IMR-90 (cell line): ENCODE measurements at places on chromosomes 3 and 15.

GRCh38 chr3:178465260-178466180 is 70.7 kb upstream of the KCNMB2 start:
- DNase-seq: no peak

DNA sequence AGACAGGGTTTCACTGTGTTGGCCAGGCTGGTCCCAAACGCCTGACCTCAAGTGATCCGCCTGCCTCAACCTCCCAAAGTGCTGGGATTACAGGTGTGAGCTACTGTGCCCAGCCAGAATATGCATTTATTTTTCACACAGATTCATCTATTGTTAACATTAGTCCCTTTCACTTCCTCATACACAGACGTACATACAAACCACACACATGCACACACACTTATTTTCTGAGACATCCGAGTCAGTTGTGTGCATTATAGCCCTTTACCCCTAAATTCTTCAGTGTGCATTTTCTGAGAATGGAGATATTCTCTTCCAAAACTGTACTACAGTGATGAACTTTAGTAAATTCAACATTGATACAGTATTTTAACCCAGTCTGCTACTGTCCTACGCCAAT is 15.0 kb upstream of the MEX3B start:
- DNase-seq: no peak

- DNase-seq: no peak
Observed at GRCh38 chr3:153752405-153753027, 368.7 kb upstream of the ARHGEF26 start.

DNA sequence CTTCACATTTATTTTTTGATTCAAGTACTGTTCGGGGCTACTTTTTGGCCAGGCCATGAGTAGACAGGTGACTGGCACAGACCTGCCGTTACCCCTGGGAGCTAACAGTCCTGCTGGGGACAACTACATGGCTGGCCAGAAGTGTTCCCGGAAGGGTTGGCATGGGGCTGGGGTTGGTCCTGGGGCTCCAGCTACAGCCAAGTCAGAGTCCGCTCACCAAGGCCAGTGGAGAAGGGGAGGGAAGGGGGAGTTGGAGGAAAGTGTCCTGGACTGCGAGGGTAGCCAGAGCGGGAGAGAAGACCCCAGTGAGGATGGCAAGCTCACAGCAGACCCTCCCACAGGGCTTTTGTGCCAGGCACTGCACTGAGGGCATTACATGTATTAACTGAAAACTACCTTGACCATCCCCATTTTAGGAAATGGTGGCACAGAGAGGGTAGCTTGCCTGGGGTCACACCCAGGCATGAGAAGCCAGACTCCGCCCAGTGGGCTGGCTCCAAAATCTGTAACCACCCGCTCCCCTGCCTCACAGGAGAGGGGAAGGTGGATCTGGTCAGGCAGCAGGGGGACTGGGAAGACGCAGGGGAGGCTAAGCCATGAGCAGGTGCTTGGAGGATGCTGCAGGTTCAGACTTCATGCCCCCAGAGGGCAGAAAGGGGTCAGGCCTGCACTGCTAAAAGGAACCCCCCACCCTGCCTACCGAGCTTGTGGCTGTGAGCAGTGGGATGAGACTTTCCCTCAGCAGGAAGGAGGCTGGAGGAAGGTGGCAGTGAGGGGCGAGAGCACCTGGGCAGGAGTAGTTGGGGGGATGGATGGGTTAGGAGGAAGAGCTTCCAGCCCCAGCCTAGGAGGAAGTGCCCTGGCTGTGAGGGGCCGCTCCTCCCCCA is 38.3 kb upstream of the ESYT3 start:
- DNase-seq: no peak

- DNase-seq: no peak
Observed at GRCh38 chr3:67866571-67866970, 212.2 kb upstream of the SUCLG2 start.

DNA sequence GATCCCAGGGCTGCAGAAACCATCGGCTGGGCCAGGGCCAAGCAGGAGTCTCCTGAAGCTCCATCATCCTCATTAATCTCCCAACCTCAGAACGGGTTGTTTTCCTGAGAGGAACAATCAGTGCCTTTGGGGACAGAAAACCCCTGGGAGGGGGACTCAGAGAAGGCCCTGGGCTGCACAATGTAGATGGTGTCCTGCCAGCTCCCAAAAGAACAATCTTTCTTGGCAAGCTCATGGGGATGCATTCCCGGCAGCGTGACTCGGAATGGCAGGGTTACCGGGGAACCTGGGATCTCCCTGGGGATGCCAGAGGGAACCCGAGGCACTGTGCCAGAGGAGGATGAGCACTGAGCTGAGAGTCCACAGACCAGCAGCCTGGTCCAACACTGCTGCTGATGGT is 72.1 kb upstream of the ATP2B2 start:
- no peak for DNase-seq

GRCh38 chr3:138461896-138462295 is 27.5 kb downstream of the ESYT3 start:
- no peak for DNase-seq

GRCh38 chr15:37995461-37996347 is 61.3 kb downstream of the TMCO5A start:
- peak; percentile 75 for DNase-seq

GRCh38 chr15:64355348-64355943 is 527 bp downstream of the CSNK1G1 start:
- DNase-seq: no peak

- peak; percentile 84 for DNase-seq
Observed at GRCh38 chr15:72554471-72555425, 80.6 kb downstream of the ARIH1 start.

GRCh38 chr3:154973851-154974250 is 106.3 kb upstream of the MME start:
- no peak for DNase-seq

- DNase-seq: no peak
Observed at GRCh38 chr15:77414789-77415442, 5.0 kb downstream of the PEAK1 start.

DNA sequence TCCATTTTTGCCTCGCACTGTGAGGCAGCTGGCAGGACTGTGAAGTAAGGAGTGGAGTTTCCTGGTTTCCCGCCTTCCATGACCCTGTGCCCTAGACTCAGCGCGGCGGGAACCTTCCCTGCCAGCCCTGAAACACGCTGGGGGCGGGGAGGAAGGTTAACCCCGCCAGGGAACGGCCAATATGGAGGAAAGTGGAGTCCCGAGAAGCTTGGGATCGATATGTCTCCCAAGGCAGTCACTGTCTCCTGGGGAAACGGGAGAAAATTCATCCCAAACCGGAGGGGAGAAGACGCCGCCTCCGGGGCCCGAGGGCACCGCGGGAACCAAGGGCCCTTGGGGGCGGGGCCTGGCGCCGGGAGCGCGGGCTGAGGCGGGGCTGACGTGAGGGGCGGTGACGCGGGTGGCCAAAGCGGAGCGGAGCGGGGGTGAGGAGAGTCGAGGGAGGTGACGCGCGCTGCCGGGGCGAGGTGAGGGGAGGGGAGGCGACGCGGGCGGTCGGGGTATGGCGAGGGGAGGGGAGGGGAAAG is at the start of gene HMCES:
Gene HMCES, plus strand, starts transcription at position 432 of the 527 bp plus-strand sequence. CDS start 863 bp downstream, outside the sequence.
- DNase-seq: peak; percentile 81

DNA sequence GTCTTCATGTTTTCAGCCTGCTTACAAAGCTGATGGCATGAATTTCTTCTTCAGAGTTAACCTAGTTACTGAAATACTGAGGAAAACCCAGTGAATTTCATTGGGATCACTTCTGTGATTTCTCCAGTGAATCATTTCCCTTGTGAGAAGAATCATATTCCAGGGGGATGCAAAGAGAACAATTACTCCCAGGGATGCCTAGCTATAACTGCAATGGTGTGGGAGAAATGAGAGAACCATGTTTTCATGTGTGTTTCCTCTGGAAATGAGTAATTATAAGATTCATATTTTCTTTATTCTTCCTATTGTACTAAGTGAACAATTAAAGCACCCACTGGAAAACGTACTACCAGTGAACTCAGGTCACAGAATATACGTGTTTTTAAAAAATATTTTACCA is 485.4 kb downstream of the GRM7 start:
- DNase-seq: no peak

DNA sequence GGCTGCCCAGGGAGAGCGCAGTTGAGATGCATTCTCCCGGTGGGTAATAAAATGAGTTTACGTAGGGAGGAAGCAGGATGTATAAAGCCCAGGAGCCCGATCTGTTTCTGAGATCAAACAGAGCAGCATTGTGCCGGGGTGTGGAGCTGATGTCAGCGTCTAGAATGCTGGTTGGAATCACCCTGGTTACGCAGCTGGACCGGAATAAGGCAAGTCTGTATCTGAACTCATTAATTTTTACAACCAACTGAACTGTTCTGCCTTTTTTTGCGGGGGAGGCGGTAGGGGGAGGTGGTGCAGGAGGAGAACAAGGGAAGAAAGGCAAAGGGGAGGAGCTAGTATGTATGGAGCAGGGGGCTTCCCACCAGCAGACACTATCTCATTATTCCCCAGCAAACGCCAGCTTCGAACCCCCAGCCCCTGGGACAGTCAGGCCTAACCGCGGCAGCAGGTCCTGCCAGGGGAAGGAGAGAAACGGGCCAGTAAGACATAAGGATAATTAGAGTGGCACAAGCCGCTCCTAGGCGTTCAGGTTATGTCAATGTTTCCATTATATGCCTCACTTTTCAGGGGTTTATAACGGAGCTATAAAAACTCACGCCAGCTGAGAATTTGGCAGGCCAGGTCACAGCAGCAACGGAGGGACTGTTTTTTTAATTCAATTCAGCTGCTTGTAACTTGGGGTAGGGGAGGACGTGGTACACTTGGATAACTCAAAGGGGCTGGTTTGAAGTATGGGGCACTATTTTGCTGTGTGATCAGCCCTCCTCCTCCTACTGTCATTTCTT is 175.3 kb upstream of the HES1 start:
- no peak for DNase-seq

DNA sequence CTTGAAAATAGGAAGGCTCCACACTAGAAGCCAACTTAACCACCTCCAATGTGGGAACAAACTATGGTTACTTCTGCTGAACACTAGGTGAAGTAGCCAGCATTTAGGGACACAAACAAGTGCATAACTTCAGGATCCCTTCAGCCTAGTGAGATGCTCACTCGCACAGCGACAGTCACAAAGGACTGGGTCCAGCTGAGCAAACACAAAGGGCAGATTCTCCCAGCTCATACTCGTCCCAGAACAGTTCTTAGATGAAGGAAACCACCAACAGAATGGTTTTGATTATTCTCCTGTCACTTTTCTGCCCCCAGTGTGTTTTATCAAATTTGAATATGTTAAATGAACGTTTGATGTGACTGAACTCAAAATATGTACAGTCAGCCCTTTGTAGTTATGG is 201.6 kb downstream of the KCNAB1 start:
- no peak for DNase-seq

GRCh38 chr3:169836078-169836941 is 23.6 kb upstream of the LRRC34 start:
- peak; percentile 50 for DNase-seq

- no peak for DNase-seq
Observed at GRCh38 chr3:104526901-104527401, 839.8 kb upstream of the ALCAM start.

DNA sequence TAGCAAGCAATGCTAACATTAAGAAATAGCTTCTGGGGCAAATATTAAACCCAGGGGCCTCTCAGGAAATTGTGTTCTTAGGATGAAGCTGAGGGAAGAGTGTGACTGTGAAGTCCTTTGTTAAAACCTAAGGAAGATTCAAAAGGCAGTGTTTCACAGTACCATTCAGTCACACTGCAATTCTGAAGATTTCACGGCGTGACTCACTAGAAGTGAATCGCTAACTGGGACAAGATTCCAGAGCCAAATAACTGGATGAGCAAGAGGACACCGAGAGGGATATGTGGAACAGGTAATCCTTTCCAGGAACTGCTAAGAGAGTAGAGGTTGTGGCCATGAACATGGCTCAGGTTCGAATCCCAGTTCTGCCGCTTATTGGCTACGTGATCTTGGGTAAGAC is 61.8 kb upstream of the SMAD3 start:
- DNase-seq: peak; percentile 53

- DNase-seq: no peak
Observed at GRCh38 chr3:121624147-121624899, 31.1 kb downstream of the FBXO40 start.

- DNase-seq: no peak
Observed at GRCh38 chr3:46552538-46552937, 13.6 kb downstream of the LRRC2 start.

DNA sequence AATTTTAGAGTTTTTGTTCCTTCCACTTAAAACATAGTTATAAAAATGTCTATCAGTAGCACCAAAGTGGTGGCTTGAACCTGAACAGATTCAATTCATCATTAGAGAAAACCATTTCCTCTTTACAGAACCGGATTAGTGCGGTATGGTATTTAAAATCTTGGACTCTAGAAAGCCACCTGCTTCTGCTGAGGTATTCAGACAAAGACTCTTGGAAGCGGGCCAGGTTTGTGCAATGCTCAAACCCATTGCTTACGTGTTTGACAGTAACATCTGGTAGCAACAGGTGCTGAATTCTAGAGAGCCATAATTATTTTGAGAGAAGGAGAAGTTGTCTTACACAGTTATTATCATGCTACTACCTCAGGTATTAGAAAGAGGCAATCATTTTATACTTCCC is 290.5 kb downstream of the NAALADL2 start:
- peak; percentile 5 for DNase-seq

DNA sequence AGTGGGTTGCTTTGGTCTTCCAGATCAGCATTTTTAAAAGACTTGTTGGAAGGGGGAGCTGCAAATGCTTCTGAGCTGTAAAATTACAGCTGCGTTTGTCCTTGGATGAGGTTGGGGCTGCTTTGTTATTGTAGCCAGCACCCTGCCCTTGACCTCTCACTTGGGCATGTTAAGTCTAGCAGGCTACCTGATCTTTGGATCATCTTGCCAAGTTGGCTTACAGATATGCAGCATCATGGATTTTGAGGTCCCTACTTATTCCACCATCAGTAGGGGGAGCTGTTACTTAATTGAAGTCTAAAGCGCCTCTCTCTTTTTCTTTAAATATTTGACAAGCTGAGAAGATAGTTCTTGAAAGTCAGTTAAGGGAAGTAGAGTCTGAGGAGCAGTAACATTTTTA is 793.0 kb downstream of the MCTP2 start:
- DNase-seq: peak; percentile 59

DNA sequence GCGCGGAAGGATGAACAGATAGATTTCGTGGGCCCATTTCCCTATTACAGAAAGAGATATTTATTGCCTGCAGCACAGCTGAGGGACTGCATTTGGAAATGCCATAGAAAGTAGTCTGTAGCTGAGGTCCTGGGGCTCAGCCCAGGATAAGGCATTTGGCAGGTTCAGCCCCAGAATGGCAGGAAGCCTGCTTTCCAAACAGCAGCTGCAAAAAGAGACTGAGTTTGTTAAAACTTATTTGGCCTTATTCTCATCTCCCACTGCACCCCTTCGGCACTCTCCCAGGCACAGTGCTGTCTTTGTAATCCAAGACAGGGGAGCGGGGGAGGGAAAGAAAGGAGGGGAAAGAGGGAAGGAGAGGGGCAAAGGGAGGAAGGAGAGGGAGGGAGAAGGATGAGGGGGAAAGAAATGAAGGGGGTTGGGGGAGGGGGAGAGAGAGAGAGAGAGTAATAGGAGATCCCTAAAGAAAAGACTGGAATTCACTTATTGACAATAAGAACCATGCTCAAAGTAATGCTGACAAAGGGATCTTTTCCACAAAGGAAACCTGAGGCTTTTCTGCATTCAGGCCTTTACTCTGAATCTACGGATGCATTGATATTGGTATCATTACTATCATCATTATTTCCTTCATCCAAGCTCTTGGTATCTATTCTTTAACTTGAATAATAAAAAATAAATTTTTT is 94.0 kb upstream of the LRRN1 start:
- DNase-seq: no peak
